NCI-H1105 (cell line): ENCODE measurements at places on chromosomes 1 and 21.

DNA sequence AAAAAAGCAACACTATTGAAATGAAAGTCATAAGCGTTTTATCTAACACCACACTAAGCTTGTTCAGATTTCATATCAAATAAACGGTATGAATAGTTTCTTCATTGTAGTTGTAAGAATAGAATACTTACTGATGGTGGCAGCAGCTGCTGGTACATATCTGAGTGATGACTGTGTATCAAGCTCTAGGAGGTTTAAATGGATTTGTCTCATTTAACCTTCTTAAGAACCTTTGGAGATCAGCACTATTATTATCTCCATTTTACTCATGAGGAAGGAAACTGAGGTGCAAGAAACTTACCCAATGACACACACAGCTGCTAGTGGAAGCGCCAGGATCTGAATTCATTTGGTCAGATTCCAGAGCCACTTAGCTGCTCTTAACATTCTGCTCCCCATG is 104.0 kb downstream of the EIF4G3 start:
- no peak for DNase-seq

GRCh38 chr1:167943541-167943940 is 6.7 kb upstream of the MPC2 start:
- DNase-seq: no peak

GRCh38 chr1:171422511-171422910 is 62.8 kb upstream of the PRRC2C start:
- DNase-seq: no peak

GRCh38 chr1:199152676-199153075 is 513.8 kb downstream of the PTPRC start:
- no peak for DNase-seq

DNA sequence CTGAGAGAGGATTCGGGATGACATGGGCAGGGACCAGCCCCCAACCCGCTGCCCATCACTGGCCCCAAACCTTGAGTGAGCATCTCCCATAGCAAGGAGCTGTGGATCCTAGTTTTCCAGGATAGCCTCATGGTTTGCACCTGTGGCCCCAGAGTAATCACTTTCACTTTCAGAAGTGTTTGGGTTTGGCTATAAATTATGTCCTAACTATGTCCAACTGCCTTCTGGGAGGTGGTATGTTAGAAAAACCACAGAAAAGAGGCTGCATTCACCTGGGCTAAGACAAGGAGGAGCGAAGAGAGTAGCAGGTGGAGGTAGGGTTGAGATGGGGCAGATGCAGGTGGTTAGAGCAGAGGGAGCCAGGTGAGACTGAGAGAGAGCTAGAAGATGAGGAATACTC is 19.4 kb upstream of the CLIC6 start:
- no peak for DNase-seq

DNA sequence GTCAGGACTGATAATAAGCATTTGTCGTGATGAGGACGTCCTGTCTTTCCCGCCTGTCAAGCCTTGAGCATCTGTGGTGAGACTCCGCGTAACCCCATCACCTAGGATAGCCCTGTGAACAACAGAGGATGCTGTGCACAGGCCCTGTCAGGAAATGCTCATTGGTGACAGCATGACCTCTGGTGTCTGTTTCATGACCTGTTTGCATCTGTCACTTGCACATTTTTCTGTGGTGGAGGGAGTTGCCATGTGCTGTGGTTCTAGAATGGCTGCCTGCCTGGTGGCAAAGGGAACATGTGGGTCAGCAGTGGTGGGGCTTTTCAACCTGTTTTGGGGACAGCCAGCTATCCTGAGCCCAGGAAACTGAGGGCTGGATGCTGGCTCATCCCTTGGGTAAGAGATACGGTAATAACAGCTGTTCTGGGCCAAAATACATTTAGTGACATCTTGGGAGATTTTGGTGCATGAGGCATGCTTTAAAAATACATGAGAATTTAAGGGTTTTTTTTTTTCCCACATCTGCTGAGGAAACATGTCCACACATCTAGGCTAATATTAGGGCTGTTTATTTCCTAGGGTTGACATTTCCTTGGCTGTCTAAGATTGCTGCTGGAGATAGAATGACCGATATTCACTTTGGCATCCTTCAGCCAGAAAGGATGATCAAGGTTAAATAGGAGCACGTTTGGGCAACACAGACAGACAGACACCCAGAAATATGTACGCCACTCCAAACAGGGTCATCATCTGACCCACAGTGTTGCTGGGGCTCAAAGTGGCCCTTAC is 52.9 kb downstream of the KCNC4 start:
- DNase-seq: no peak
